ENCODE measurements at places on chromosomes 5 and 9. TPM values are rescaled to one million over a fixed set of nuclear protein-coding genes. Genes with fewer than 3 reads are reported as not detected.

The CARTPT gene
- not detected for total RNA-seq

The HOMER1 gene
- 33.9 TPM for total RNA-seq

The TOMM5 gene
- 72.0 TPM for total RNA-seq

The ENHO gene
- total RNA-seq = 4.2 TPM

The TMEM232 gene
- total RNA-seq = 1.6 TPM

The GFI1B gene
- total RNA-seq = 1.0 TPM

The LCN15 gene
- not detected for total RNA-seq

The PJA2 gene
- total RNA-seq = 94.5 TPM

The LCN9 gene
- total RNA-seq = not detected

The PTGER4 gene
- 10.4 TPM for total RNA-seq

The CTNND2 gene
- total RNA-seq = 0.52 TPM

The TRIM41 gene
- 15.1 TPM for total RNA-seq

The SAXO1 gene
- total RNA-seq = not detected

The FRRS1L gene
- 1.0 TPM for total RNA-seq

The ADAMTS19 gene
- 106 TPM for total RNA-seq

The FCN2 gene
- total RNA-seq = 1.0 TPM

The RNF180 gene
- 2.6 TPM for total RNA-seq

The FGFR4 gene
- 51.1 TPM for total RNA-seq

The ZNF483 gene
- total RNA-seq = 8.9 TPM

The FOXD1 gene
- total RNA-seq = 0.52 TPM

The USP20 gene
- 3.7 TPM for total RNA-seq

The CCDC192 gene
- total RNA-seq = not detected

The CCDC69 gene
- 21.9 TPM for total RNA-seq

The CHMP5 gene
- 52.7 TPM for total RNA-seq

The CCDC112 gene
- 1.0 TPM for total RNA-seq

The STPG3 gene
- total RNA-seq = not detected

The BTNL9 gene
- total RNA-seq = 9.9 TPM

The C1QTNF2 gene
- total RNA-seq = 15.1 TPM

The HK3 gene
- 4.2 TPM for total RNA-seq

The CKMT2 gene
- 92.9 TPM for total RNA-seq

The QRFP gene
- not detected for total RNA-seq

The SLC34A3 gene
- not detected for total RNA-seq

The SHISAL2B gene
- not detected for total RNA-seq

The HRCT1 gene
- 2.1 TPM for total RNA-seq

The HDHD3 gene
- 3.7 TPM for total RNA-seq
